ENCODE measurements at places on chromosomes 13 and 19.

- DNase-seq, result no peak
These were observed 46.2 kb downstream of the RNASEH2B start for GRCh38 chr13:50955798-50956197.

GRCh38 chr19:55078996-55079395 lies 3.3 kb downstream of the EPS8L1 start:
- no peak for DNase-seq

GRCh38 chr13:41199079-41199478 lies 4.7 kb upstream of the KBTBD7 start:
- DNase-seq, result no peak

GRCh38 chr13:31431722-31432137 lies 232.0 kb downstream of the B3GLCT start:
- peak; percentile 60 for DNase-seq

- DNase-seq, result no peak
These were observed 6.4 kb downstream of the ZNF350 start for GRCh38 chr19:51980116-51980736.

GRCh38 chr13:29105779-29106178 lies 285.6 kb downstream of the MTUS2 start:
- no peak for DNase-seq

All from ELF-1 (cell line).